ELR (cell line): ENCODE measurements at places on chromosomes 12 and 14.
A peak's percentile ranks its signal among the peaks of the same experiment; 100 is the strongest.

GRCh38 chr12:132530447-132530846, 40.5 kb downstream of the FBRSL1 start:
- no peak for DNase-seq

DNA sequence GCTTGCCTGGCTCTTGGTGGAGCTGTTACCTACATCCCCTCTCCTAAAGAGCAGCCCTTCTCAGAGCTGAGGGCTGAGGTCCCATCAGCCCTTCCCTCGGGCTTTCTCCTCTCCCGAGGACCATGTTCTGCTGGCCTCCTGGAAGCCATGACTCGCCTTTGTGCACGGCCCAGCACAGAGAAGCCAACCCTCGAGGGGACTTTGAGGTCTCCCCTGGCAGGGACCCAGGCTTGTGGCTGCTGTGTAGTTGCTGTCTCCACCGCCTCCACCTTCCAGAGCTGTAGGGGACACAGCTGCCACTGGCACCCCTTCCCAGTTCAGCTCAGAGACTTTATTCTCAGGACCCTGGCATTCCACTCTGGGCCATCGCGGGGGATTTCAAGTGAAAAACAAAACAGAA, 22.9 kb upstream of the CCND2 start:
- no peak for DNase-seq

GRCh38 chr14:67276131-67276530, 34.9 kb downstream of the PALS1 start:
- DNase-seq, result no peak

DNA sequence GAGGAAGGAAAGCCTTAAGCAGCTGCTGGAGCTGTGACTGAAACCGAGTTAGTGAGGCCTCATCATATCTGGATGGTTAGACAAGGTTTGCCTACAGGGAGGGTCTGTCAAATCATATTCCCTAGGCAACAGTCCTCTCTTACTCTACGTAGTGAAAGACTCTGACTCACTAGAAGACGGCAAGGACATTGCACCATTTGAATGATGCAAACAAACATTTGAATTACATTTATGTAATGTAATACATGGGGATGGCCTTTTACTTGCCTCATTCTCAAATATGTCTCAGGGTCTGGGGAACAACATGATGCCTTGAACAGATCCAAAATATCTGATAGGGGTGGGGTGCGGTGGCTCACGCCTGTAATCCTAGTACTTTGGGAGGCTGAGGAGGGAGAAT, 29.8 kb upstream of the STRAP start:
- peak; percentile 62 for DNase-seq

- DNase-seq, result peak; percentile 82
Measured at GRCh38 chr12:49336645-49337584, at the start of gene C1QL4. C1QL4 (minus strand) TSS chr12:49337188; CDS start chr12:49336477, 711 bp downstream.

- no peak for DNase-seq
Measured at GRCh38 chr14:106657460-106657859, 1131.1 kb downstream of the TMEM121 start.

DNA sequence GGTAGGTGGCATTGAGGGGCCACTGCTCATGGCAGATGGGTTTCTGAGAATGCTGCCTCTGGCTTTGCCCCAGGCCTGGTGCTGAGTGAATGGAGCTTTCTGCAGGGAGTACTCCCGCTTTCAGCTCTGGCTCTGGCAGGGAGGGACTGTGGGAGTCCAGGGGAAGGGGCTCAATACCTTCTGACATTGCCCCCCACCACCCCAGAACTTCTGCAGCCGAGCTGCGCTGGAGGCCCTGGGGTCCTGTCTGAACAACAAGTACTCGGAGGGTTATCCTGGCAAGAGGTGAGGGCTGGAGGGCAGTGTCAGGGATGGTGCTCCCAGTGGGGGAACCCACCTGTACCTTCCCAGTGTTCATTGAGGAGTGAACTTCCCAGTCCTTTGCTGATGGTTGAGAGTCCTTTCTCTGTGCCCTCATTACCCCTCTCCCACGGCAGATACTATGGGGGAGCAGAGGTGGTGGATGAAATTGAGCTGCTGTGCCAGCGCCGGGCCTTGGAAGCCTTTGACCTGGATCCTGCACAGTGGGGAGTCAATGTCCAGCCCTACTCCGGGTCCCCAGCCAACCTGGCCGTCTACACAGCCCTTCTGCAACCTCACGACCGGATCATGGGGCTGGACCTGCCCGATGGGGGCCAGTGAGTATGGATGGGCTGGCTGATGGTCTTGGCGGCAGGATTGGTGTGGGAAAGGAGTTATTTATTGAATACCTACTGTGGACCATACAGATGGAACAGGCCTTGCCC, 1.9 kb downstream of the SHMT2 start:
- no peak for DNase-seq

DNA sequence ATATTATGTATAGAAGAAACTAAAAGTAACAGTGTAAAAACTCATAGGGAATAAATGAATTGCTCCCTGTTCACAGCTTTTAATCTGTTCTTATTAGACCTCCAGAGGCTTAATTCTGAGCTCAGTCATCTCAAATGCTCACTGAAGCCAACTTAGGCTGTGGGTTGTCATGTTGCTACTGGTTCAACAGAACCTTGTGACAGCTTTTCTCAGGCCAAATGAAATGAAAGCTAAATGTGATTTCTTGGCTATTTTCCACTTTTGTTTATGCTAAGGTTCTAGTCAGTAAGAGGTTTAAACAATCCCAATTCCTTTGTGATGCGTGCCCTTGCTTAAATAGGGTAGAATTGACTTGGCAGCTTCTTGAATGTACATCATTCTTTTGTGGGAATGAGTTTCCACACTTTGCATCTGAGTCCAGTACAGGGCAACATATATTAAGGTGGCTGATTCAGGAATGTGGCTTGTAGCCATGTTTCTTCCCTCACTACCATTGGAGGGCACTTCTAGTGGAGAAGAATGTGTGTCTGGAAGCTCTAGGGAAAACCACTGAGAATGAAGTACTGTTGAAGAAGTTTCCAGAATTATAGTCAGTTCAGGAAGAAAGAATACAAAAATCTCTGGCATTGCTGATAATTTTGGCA, 156.4 kb downstream of the NEDD1 start:
- no peak for DNase-seq

- no peak for DNase-seq
Measured at GRCh38 chr12:109630815-109631214, 57.2 kb downstream of the MVK start.

- DNase-seq, result no peak
Measured at GRCh38 chr12:39161465-39162085, 256.2 kb upstream of the CPNE8 start.

GRCh38 chr14:49553892-49554291, 32.3 kb downstream of the RPS29 start:
- DNase-seq, result no peak
